ENCODE measurements at places on chromosomes 1 and 21.

DNA sequence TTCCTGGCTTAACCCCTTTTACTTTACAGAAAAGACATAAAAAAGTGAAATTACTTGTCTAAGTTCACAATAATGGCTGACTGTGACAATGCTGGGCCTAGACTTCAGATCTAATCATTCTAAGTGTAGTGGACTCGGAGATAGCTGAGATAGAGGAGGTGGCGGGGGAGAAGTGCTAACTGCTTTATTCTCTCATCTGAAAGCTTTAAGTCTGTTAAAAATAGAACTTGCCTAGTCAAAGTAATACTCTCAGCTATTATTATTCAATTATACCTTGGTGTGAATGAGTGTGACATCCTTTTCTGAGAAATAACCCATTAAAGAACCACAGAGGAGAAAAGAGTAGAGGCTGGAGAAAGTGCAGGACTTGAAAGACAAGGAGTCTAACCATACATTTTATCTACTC is 96.1 kb upstream of the OLIG2 start:
- DNase-seq, result no peak

DNA sequence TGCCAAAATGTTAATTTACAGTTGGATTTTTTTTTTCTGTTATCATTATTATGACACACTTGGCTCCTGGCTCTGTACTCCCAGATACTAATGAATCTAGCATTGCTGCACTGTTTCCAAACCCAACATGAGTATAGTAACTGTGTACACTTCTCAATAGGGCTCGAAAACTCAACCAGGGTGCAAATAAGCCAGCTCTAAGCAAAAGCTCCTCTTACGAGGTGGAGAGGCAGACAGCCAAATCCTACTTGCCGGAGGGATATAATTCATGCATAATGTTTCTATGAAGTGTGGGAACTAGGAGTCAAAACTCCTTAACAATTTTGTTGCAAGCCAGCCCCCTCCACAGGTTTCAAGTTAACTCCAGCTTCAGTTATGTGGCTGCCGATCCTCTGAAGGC is 510.4 kb upstream of the ZP4 start:
- no peak for DNase-seq

- no peak for DNase-seq
Observed at GRCh38 chr21:45536301-45537081, 5.7 kb downstream of the SLC19A1 start.

- no peak for DNase-seq
Observed at GRCh38 chr1:216641669-216642460, 81.4 kb downstream of the ESRRG start.

- DNase-seq, result no peak
Observed at GRCh38 chr1:113325022-113325421, 65.3 kb upstream of the MAGI3 start.

DNA sequence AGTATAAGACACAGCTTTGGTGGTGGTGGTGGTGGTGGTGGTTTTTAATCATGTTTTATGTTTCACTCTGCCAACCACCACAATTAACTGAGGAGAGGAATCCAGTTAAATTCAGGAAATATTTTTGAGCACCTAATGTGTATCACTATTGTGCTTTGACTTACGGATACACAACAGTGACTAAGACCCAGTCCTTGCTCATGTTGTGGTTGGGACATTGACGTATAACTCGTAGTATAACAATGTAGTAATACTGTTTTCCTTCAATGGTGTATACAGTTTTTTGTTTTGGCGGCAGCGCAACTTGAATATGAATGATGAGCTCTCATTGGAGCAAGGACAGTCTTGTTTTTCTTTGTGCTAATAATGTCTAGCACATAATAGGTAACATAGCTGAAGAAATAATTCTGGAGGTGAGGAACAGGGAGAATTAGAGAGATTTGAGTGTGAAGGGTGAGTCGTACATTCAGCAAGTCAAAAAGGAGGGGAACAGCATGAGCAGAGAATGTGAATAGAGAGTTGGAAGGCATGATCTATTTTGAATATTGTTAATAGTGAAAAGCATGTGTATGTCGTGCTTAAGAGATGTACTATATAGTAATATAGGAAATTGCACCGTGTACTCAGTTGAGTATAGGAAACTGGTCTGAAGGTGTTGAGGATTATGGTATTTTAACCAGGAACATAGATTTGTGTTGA is 5.5 kb downstream of the CACYBP start:
- DNase-seq, result no peak

DNA sequence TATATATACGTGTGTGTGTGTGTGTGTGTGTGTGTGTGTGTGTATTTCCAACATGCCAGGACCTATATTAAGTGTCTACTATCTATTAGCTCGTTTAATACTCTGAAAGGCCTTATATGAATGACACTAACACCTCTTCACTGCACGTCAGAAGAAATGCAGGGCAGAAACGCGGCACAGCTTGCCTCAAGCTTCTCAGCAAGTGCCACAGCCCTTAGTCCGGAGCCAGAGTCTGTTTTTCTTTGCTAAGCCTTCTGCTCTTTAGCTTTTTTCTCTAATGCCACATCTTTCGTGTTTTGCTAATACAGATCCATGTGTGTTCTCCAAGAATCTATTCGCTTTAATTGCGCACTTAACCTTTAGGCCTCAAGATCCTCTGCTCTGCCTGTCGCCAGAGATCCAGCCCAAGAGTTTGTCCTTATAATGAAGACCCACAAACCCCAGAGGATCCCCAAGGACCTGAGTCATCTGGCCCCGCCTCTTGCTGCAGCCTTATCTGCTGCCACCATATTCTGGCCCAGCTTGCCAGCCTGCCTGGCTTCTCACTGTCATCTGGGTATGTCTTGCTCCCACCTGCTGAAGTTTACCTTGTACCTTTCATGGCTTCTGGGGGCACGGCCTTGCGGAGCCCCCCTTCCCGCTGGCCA is 2.0 kb upstream of the TRIM58 start:
- peak; percentile 97 for DNase-seq

- no peak for DNase-seq
Observed at GRCh38 chr1:205985330-205986005, 17.7 kb downstream of the RAB7B start.

GRCh38 chr1:94106716-94107115 is 14.2 kb downstream of the ABCA4 start:
- DNase-seq, result no peak

- DNase-seq, result peak; percentile 31
Observed at GRCh38 chr1:6294890-6295556, 34.1 kb upstream of the GPR153 start.

DNA sequence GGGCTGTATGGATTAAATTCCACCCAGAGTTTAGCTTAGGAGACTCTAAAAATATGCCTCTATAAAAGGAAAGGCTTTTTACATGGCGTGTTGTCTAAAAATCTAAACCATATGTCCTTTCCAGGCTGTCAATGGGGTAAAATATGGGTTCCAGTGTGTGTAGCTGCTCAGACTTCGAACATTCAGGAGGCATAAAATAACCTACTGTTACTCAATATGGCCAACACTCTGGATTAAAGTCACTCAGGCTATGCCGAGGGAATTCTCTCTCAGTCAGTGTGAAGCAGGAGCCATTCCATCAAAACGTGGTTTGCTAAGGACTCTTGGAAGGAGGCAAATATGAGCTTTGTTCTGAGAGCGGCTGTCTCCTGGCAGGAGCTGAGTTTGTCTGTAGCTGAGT is 135.3 kb downstream of the RUNX1 start:
- DNase-seq, result no peak

- no peak for DNase-seq
Observed at GRCh38 chr1:232728507-232729263, 76.5 kb upstream of the MAP10 start.

DNA sequence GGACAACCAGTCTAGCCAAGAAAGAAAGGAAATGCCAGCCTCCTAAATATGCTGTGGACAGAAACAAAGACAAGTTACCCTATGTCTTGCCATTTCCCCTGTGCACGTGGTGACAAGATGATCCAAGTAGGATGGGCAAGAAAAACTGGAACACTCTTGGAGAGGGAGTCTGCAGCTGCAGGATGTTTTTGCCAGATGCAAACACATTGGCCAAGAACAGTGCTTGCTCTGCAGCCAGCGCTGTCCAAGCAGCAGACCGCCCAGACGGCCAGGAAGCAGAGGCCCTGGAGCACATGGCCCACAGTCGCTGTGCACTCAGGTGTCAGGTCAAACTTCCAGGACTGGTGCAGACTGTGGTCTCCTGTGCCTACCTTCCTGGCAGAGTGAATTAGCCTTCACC is 189.3 kb downstream of the SLC35F3 start:
- DNase-seq, result no peak

- DNase-seq, result peak; percentile 64
Observed at GRCh38 chr1:206467915-206468314, 2.4 kb upstream of the IKBKE start.

DNA sequence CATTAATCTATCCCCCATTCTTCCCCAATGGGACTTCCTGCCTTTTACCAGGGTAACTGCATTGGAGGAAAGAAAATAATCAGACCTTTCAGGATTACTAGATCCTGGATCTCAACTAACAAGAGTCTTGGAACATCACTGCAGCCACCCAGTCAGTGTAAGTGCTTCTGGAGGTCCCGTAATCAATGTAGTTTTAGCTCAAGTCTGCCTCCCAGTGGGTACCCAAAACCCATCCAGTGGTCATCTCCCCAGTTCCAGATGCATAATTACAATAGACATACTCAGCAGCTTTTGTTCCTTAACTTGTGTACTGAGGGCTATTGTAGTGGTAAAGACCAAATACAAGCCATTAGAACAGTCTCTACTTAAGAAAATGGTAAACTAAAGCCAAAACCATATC is 319.1 kb downstream of the GPATCH2 start:
- no peak for DNase-seq

GRCh38 chr21:35227786-35228185 is 178.7 kb upstream of the RUNX1 start:
- no peak for DNase-seq

- DNase-seq, result peak; percentile 86
Observed at GRCh38 chr1:229258031-229258756, 12.7 kb upstream of the RAB4A start.

DNA sequence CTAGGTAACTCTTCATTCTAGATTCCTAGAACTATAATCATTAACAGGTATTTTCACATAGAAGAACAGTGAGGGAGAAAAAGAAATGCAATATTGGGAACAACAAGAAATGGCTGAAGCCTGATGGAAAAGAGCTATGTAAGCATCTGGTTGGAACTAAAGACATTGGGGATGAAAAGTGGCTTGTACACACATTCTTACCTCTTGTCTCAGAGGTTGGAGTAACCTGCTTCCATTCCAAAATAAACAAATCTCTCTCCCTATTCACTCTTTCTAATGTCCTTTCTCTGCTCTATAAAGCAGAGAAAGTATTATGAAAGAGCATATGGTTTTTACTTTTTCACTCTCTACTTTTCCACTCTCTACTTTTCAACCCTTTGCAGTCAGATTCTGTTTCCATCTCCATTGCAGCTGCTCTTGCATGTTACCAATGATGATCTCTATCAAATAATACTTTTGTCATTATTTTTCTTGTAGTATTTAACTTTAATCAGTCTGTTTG is 37.5 kb downstream of the CMPK1 start:
- DNase-seq, result no peak

DNA sequence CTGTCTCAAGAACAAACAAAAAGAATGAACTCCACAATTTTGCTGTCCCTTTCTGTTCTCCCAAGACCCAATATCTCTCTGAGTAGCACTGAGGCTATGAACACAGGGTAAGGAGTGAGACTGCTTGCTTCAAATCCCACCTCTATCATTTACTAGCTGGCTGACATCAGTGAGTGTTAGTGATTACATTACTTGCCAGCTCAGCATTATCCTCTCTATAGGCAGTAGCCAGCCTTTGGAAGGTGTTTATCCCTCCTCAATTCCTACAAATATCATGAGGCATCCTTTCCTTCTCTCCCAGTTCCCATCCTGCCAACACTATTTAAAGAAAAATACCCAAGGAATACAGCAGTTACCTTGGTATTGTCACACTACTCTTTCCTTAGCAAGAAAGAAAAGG is 3.0 kb downstream of the PIK3C2B start:
- DNase-seq, result no peak

DNA sequence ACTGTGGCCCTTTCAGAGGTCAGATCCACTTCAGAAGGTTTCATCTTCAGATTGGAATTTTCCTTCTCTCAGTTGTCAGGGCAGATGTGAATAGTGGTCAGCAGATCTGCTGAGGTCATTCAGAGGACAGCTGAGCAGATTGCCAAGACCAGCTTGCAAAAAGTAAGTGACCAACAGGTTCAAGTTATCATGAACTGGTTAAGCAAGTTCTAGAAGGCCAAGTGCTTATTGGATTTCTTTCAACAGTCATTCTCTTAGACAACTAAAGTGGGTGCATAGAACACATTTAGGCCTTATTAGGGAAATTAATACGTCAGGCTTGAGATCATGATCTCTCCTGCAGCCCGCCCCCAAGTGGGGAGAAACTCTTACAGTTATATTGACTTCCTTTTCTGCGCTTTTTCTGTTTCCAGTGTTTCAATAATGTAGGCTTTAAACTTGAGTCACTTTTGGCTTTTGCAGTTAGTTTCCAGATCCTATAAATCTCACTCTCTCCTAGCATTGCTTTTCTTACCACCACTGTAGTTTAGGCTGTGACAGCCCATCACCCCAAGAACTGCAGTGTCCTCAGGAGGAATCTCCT is 96.4 kb downstream of the C1orf21 start:
- DNase-seq, result peak; percentile 47

- DNase-seq, result no peak
Observed at GRCh38 chr1:96545935-96546656, 175.5 kb upstream of the PTBP2 start.

DNA sequence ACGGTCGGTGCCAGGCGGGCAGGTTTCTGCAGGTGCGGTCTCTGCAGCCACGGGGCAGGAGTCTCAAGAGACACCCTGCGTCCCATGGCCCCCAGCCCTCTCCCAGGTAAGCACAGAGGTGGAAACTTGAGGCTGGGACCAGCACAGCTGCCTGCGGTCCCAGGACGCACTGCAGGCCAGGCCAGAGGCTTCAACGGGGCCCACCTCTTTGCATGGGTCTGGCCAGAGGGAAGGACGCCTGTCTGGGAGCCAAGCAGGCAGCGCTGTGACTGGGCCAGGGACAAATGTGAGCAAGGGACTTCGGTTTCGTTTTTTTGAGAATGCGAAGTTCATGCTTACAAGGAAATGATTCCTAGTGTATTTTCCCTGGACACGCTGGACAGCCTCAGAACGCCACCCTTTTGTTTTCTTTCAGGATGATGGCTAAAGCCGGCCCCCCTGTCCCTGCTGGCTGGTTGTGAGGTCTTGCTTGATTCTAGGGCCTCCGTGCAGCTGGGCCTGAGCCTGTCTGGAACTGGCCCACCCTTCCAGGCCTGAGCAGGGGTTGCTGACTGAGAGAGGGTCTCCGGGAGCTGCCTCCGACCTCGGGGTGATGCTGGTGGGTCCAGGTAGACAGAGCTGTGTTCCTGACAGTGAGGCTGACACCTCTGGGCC is 38.3 kb downstream of the MORN1 start:
- no peak for DNase-seq
